ENCODE measurements at places on chromosomes 13 and 19. TPM values are rescaled to one million over a fixed set of nuclear protein-coding genes. Genes with fewer than 3 reads are reported as not detected.
A peak's percentile ranks its signal among the peaks of the same experiment; 100 is the strongest.

The IFNL1 gene
- total RNA-seq: not detected

- peak overlapping the region; percentile 92 for H3K27ac ChIP-seq
- peaks cover 2% of the 10 kb centered on the region for H3K27me3 ChIP-seq
- H3K4me1 ChIP-seq: peaks cover 70% of the 10 kb centered on the region
- peak overlapping the region; percentile 92 for H3K4me3 ChIP-seq
Measured at GRCh38 chr13:114128624-114129522, 3.5 kb downstream of the RASA3 start.

GRCh38 chr13:110628477-110628793 lies 13.1 kb downstream of the NAXD start:
- no peaks in the 10 kb centered on the region for H3K27me3 ChIP-seq
- H3K4me1 ChIP-seq: peaks cover 27% of the 10 kb centered on the region
- no peak overlapping the region for H3K27ac ChIP-seq
- no peak for DNase-seq

DNA sequence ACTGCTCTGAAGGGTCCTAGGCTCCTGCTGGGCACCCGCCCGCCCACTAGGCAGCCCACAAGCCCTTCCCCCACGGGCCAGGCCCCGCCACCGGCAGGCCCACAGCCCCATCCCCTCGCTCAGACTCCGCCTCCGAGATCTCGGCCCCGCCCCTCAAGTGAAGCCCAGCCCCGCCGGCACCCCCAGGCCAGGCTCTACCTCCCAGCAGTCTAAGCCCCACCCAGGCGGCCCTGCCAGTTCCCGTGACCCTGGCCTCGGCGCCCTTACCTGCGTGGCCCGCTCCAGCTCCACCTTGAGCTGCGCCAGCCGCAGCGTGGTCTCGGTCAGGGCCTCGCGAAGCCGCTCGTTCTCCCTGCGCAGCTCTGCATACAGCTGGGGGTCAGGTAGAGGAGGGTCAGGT lies 16.3 kb downstream of the EPS8L1 start:
- H3K4me3 ChIP-seq: no peak overlapping the region
- H3K4me1 ChIP-seq: peaks cover 23% of the 10 kb centered on the region
- peaks cover 13% of the 10 kb centered on the region for H3K27me3 ChIP-seq
- H3K27ac ChIP-seq: no peak overlapping the region
- peaks cover 21% of the 10 kb centered on the region for H3K36me3 ChIP-seq

DNA sequence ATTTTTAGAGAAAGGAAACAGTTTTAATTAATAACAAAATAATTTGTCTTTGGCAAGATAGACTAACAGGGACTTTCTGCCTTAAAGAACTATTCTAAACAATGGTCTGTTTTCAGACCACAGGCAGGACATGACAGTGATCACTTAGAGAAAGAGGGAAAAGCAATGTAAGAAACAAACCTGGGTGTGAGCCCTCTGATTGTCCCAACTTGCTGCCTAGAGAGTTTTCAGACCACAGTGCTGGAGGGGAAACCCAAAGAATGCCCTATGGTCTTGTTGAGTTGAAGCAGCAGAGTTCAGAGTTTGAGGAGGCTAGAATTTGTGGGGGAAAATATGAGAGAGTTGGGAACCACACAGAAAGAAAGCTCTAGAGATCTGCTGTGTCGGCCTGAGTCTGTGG lies 38.1 kb downstream of the DGKH start:
- no peak for DNase-seq
- no peaks in the 10 kb centered on the region for H3K27me3 ChIP-seq
- peaks cover 35% of the 10 kb centered on the region for H3K36me3 ChIP-seq
- no peak overlapping the region for H3K4me3 ChIP-seq
- H3K27ac ChIP-seq: no peak overlapping the region

DNA sequence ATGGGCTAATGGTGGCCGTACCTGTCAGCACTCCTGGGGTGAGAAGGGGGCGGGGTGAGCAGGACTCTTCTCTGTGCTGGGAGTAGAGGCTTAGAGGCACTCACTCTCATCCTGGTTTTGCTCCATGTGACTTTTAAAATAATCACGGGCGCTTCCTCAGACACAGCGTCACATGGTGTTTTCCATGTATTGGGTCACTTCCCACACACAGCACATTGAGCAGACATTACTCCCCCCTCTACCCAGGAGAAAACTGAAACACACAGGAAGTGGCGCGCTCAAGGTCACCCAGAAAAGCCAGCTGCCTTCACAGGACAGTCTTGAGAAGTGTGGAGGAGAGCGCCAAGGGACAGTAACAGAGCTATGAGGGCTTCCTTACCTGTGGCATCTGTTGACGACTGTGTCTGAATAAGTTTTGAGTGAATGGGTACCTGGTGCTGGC lies 23.2 kb downstream of the SPATA13 start:
- no peak overlapping the region for H3K27ac ChIP-seq
- no peaks in the 10 kb centered on the region for H3K27me3 ChIP-seq
- H3K4me3 ChIP-seq: no peak overlapping the region
- peaks cover 38% of the 10 kb centered on the region for H3K4me1 ChIP-seq
- peaks cover 21% of the 10 kb centered on the region for H3K36me3 ChIP-seq
